NCI-H345 (cell line): ENCODE measurements at places on chromosomes 1 and 21.
A peak's percentile ranks its signal among the peaks of the same experiment; 100 is the strongest.

DNA sequence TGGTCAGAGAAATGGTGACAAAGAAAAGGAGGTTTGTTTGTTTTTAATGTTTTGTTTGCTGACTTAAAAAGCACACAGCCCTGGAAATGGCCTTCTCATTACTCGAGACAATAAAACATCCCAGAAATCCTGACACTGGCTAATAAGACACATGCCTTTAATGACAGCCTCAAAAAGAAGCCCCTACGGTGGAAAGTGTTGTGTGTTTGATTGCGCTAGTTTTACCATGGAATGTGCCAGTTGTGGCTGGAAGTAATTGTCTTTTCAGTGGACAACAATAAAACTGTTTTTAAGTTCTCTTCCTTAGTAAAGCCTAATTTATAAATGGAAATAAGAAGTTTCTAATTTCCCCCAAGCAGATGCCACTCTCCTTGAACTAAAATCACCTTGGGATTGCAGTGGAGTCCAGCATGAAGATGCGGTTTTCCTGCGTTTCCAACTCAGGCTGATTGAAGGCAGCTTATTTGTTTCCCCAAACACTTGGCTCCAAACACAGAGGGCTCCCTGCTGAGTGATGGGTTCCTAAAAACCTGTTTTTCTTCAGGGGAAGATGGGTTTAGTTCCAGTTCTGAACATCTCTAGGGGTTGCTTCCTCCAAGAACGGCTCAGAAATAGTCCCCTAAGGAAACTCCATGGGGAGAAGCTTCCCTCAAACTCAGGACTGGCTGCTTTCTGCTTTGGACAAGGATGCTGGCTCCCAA lies 54.3 kb downstream of the CD247 start:
- no peak for DNase-seq

- no peak for DNase-seq
Observed at GRCh38 chr1:17148950-17149608, 29.8 kb upstream of the PADI2 start.

DNA sequence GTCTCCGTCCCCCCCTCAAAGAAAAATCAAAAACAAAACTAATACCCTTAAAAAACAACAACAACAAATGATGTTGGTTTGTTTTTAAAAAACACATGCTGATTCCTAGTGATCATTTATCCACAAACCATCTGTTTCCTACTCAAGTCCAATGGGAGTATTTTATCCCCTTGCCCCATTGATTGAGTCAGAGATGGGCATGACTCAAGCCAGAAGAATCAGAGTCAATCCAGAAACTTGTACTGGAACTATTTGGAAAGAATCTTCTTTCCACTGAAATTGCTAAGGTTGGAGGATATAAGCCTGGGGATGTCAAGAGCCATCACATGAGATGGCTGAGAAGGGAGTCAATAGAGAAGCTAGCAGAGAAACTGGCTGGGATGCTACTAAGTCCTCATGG lies 176.4 kb downstream of the MIS18A start:
- DNase-seq, result no peak

DNA sequence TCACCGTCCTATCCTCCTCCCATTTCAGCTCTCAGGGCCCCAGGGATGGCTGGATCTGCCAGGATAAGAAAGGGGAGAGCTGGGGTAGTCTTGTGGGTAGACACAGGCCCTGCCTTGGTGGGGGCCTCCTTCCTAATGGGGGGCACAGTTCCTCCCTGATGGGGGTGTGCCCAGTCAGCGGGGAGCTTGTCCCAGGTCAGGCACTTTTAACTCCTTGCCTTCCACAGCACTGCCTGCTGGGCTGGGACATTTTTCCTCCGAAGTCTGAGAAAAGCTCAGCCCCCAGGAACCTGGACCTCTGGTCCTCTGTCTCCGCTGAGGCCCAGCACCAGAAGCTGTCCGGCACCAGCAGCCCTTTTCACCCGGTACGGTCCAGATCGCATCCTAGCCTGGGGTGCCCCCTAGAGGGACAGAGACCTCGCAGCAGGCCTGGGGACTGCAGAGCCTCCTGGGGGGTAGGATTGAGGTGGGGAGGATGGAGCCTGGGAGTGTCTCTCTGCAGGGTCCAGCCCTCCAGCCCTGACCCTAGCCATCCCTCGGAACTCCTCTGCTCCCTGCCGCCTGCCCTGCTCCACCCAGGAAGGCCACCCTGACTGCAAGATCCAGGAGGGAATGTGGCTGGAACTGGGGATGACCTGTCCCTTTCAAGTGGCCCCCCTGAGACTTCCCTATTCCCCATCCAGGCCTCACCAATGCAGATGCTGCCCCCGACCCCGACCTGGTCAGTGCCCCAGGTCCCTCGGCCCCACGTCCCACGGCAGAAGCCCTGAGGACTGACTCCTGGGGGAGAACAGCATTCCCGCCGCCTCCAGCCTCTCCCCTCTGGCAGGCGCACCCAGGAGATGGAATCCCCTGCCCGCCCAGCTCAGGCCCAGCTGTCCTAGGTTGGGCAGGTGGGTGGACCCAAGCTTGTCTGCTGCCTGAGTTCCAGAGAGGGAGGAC lies 12.0 kb downstream of the MIIP start:
- DNase-seq, result no peak

DNA sequence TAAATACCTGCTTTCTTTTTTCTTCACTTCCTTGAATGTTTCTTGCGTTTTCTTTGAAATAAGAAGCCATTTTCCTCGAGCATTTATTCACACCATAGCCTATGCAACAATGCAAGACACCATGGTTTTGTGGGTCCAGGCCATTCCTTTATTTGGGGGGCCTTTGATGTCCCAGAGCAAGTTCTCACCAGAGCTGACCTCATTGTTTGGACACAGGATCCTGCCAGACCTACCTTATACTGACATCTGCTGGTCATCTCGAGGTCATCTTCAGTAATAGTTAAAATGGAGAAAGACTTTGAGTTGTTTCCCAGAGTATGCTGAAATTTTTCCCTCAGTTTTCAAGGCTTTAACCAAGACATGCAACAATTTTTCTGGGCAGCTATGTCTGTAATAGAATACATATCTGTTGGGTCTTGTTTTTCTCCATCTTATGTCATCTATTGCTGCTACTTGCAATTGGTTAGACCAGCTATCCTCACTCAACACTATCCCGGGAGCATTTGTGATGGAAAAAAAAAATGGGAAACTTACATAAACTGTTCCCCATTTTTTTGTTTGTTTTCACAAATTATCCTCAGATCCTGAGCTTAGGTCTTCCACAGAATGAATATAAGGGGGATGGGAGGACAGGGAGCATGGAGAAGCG lies 34.0 kb upstream of the BACE2 start:
- DNase-seq, result peak; percentile 41

GRCh38 chr1:179002552-179003345 lies 22.9 kb upstream of the FAM20B start:
- peak; percentile 61 for DNase-seq

DNA sequence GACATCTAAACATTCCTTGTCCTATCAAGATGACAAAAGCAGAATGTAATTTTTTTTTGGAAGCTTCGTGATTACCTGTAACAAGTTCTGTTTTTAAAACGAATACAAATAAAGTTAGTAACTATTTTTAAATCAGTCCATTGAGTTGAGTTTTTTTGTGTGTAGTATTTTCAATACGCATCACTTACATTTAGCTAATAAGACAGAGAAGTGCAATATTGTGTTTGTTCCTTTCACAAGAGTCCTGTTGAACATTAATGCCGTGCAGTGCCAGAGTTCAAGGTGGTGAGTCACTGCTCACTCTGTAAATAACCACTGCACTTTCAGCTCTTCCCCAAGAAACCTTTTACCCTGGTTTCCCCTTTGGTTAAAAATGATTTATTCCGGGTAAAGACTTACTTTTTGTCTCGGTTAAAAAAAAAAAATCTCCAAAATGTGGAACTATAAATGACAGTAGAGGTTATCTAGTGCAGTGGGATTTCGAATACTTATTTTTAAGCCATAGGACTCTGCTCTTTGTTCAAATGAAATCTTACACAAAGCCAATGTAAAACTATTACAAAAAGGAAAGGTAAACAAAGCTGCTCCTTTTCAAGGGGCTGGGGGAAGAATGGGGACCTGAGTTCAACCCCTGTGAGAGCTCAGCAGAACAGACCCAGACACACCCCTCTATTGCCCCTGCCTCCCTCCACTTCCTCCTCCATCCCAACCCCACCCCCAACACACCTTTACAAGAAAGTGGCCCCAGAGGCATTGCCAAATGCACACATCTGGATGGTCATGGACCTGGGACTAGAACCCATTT lies 14.8 kb upstream of the NCMAP start:
- no peak for DNase-seq

DNA sequence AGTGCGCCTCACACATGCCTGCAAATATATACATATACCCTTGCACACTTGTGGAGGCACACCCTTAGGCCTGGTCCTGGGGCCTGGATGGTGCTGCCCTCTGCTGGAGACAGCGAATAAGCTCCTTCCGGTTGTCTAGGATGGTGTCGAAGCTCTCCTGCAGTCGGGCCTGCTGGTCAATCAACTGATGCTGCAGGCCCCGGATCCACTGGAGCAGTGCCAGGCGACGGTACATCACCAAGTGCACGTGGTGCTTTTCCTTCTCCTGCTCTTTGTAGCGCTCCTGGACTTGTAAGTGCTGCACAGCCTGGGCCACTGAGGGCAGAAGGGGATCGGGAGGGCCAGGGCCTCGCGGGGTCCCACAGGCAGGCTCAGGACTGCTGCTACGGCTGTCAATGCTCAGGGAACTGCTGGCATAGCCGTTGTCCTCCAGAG lies 3.1 kb downstream of the C1orf216 start:
- DNase-seq, result peak; percentile 75

DNA sequence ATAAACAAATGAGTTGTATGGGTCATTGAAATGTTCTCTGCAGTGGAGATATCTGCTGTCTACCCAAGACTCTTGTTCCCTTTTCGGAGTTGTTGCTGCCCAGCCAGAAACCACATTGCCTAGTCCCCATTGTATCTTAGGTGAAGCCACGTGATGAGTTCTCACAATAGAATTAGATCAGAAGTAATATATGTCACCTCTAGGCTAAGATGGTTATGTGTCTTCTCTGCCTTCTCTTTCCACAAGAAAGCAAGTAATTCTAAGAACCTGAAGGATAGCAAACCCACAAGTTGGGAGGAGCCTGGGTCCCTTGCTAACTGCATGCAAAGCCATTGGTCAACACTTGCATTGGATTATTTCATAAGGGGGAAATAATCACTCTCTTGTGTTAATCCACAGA lies 76.6 kb downstream of the ADCY10 start:
- DNase-seq, result no peak

DNA sequence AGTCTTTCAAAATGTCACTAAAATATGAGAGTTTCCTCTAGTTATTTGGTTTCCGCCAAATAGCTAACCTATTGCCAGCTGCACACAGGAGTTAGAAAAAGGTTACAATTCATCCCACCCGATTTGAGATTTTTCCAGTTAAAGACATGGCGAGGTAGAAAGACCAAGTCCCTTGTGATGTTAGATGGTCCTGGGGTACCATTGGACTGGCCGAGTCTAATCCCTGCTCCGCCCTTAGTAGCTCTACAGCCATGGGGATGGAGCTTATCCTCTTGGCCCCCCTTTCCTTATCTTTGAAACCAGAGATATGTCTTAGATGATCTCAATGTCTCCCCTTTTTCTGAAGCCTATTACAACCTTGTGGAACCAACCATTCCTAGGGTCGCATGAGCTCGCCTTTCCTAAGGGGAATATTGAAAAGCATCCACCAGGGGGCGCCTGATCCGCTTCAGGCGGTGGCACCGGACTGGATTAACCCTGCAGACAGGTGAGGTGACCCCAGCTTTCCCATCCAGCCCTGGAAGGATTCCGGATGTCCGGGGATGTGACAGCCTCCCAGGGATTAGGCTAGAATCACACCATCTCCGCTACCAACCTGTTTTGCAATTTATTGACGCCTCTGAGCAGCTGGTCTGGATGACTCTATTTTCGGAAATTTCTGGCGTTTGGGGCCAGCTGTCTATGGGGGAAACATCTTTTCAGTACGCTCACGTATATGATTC lies 68.3 kb upstream of the SIM2 start:
- DNase-seq, result peak; percentile 59

GRCh38 chr1:23044035-23044434 lies 24.8 kb downstream of the KDM1A start:
- no peak for DNase-seq

- DNase-seq, result no peak
Observed at GRCh38 chr1:205186191-205186590, 25.3 kb downstream of the DSTYK start.

- no peak for DNase-seq
Observed at GRCh38 chr1:180170546-180171151, 16.0 kb downstream of the QSOX1 start.
